ENCODE measurements at places on chromosomes 7 and 10.

GRCh38 chr10:69377933-69378332 is 38.8 kb downstream of the TACR2 start:
- DNase-seq, result no peak

DNA sequence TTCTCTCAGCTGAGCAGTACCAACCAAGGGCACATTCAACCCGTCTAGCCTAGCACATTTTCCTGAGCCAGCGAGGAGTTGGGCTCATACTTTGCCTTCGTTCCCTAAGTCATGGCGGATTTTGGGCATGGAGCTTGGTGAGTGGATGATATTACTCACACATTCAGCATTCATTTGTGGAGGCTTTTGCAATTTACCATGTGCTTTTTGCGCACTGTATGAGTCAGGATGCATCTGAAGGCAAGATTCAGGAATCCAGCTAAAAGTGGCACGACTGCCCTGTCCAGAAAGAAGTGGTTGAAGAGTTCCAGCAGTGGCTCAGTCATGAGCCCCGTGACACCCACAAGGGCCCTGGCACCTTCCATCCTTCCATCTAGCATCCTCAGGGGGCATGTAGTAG is 24.2 kb upstream of the MGMT start:
- no peak for DNase-seq

GRCh38 chr7:29106669-29106988 is 39.7 kb downstream of the CPVL start:
- DNase-seq, result no peak

GRCh38 chr10:77604941-77605351 is 32.7 kb downstream of the KCNMA1 start:
- no peak for DNase-seq

DNA sequence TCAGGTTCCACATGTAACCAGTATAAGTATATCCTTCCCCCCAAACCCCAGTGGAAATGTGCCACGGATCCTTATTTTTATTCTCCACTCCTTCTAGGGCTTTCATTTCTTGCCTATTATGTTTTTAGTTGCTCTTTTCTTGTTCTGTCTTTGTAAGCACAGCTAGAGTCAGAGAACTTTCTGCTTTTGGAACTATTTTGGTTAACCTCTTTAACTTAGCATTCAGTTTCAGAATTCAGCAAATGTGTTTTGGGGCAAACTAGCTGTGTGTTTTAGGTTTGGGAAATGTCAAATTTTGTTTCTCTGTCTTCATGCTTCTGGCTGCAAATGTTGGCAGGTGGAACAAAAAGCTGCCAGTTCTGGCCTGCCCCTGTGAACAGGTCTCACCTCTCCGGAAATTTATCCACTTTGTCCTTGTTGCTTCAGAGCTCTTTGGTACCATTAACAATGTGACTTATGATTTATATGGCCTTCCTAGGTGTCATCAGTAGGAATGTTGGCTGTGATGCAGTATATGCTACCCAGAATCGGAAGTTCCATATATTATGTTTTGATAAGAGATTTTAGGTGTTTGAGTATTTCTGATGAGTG is 156.1 kb downstream of the ADK start:
- no peak for DNase-seq

DNA sequence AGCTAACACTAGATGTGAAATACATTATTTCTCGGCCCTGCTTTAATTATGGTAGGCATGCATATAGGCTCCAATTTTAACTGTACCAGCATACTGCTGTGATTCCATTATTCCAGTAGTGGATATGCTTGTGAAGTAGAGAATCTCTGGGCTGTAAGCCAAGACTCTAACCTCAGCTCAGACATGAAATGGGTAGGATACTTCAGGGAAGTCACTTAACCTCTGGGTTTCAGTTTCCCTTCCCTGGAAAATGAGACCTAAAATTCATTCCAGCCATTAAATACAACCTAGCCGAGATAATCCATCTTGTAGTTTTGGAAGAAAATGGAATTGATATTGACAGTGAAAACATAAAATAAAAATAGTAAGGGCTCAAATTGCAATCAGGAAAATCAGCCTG is 59.6 kb upstream of the TRIL start:
- no peak for DNase-seq

GRCh38 chr7:106778656-106779250 is 86.3 kb upstream of the PIK3CG start:
- DNase-seq, result no peak
